ENCODE measurements at places on chromosomes 1 and 21.

DNA sequence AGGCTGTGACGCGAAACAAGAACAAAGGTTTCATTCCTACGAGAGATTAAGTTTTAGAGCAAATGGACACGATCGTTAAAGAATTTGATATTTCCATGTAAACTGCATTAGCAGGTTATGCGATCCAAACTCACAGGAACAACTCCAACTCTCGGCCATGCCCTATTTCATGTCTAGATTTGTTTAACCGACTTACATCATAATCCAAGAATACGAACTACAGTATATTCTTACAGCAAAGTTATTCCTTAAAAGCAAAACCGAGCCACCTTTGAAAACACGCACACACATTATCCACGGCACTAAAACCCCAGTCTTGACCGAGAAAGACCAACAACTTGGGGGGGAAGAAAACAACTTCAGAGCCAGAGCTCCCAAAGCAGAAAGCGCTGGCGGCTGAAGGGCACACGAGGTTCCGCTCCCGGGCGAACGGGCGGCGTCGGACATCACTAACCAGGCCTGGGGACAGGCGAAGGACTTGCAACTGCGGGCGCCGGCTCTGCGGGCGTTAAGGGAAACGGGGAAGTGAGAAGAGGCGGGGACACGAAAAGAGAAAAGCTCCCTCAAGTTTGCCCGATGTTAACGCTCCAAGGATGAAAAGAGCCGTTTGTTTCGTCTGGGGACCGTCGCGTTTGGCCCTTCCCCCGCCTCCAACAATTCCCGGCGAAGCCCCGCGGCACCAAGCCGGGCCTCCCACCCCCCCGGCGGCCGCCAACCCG, 690 bp downstream of the B3GALNT2 start:
- DNase-seq = no peak

DNA sequence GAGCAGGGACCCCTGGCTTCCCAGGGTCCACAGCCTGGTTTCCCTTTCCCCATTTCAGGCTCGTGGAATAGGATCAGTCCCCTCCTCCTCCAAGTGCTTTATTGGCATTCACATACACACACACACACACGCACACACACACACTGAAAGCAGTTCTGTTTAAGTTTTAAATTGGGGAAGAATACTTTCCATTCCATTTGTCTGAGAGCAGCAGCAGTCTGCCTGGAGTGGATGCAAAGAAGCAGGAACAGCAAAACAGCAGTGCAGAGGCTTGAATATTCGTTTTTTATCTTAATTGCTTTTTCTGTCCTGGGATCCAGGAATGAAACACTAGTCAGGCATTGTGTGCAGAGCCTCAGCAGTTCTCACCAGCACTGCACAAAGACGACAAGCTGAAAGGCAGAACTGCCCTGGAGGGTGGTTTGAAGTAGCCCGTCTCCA, 7.1 kb downstream of the CYB561D1 start:
- no peak for DNase-seq

DNA sequence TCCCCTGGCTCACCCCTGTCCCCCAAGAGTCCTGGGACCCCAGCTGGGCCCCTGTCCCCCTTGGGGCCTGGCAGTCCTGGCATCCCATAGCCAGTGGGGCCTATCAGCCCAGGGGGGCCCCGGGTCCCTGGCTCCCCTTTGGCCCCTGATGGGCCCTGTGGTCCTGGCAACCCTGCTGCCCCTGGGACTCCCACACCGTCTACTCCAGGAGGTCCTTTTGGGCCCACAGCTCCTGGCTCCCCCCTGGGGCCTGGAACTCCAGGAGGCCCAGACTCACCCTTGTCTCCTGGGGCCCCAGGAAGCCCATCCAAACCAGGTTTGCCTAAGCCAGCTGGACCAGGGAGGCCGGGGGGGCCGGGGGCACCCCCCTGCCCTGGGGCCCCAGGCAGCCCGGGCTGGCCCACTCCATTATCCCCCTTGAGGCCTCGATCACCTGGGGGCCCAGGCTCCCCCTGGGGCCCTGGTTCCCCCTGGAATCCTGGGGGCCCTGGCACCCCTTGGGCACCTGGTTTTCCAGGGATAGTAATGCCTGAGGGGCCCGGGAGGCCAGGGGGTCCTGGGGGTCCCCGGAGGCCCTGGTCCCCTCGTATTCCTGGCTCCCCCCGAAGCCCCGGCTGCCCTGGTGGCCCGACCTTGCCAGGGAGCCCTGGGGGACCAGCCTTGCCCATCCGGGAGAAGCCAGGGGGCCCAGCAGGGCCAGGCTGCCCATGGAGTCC, 10.1 kb downstream of the ADPRS start:
- no peak for DNase-seq

GRCh38 chr1:29964718-29965533, 728.6 kb downstream of the PTPRU start:
- DNase-seq = no peak

- no peak for DNase-seq
Observed at GRCh38 chr1:111789666-111790316, 34.1 kb downstream of the DDX20 start.

- no peak for DNase-seq
Observed at GRCh38 chr1:79005945-79006344, 585 bp downstream of the ADGRL4 start.

DNA sequence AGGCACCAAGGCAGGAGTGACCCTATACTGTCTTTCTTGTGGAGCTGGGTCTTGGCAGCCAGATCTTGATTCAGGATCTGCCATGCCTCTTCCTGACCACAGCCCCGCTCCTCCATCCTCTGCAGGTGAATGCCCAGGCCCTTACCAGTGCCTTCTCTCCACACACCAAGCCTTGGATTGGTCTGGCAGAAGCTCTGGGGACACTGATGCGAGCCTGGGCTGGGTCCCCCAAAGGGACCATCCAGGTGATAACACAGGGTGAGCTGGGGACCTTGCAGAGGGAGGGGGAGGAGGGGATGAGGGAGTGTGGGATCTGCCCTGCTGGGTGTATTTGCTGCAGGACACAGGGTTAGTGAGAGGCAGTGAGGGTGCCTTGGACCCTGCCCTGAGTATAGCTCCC, 28.4 kb downstream of the HMGCS2 start:
- no peak for DNase-seq

DNA sequence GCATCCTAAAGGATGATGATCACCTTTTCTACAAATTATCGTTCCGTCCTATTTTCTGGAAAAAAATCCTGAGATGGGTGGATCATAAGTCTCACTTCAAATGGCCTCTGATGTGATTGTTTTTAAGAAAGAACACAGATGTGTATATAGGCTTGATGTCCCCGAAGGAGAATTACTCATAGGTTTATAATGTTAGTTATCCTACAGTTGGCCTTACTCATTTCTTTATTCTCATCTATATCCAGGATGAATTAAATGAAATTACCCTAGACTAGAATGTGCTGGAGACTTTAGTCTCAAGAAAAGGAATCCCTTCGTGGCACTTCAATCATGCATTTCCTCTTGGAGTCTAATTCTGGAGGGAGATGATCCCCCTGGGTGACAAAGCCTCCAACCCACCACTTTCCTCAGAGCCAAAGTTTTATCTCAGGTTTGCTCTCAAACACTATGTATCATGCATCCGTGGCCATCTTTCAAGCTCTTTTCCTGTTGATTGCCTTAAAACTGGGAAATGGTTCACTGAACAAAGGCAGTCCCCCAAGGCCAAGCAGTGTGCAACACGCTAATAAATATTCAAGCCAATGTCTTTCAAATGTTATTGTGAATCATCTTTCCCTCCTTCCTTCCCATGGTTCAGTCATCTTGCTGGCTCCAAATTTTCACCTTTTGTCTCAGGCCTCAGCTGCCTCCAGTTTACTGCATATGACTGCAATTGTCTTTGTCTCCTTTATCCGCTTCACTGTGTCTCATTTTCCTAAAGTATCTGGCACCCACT, 32.5 kb upstream of the SMYD2 start:
- DNase-seq = no peak

GRCh38 chr21:26751305-26751704, 93.9 kb downstream of the ADAMTS1 start:
- DNase-seq = no peak

GRCh38 chr1:226678251-226678650, 60.8 kb downstream of the ITPKB start:
- DNase-seq = no peak

- no peak for DNase-seq
Observed at GRCh38 chr1:18145851-18146618, 38.4 kb downstream of the IGSF21 start.

- DNase-seq = no peak
Observed at GRCh38 chr1:235139315-235139714, 10.7 kb upstream of the TOMM20 start.

DNA sequence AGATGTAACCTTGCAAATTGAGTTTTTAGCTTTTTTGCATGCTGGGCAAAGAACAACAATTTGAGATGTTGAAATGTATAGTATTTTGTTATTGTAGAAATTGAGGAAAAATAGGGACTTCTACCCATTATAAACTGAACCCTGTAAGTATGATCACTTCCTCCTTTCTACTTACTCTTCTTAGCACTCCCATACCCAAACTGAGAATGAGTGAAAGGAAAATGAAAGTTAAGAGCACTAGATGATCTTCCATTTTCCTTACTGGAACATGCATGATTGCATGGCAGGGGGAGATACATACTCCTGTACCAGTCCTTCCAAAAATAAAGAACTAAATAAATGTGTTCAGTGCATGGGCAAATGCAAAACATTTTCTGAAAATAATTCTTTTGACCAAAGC, 107.4 kb upstream of the KIAA1614 start:
- DNase-seq = no peak

GRCh38 chr1:163271535-163271934, 50.2 kb upstream of the NUF2 start:
- DNase-seq = no peak

DNA sequence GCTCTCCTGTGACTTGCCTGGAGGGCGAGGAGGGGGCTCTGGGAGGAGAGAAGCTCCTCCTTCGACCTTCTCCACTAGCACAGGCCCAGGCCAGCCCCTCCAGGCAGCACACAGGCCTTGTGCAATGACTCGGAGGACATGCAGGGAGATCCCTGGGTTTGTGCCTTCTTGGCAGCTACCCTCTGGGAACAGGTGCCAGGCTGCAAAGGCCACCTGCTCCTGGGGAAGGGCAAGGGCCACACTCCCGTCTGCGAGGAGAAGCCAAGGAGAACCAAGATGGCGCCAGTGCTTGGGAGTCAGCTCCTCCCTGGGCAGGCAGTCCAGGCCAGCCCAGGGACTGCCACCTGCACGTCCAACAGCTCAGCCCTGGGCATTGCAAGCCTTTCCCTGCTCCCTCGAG, 15.3 kb downstream of the CASZ1 start:
- no peak for DNase-seq

- no peak for DNase-seq
Observed at GRCh38 chr1:8090241-8090702, 64.2 kb upstream of the ERRFI1 start.

GRCh38 chr21:16708101-16708835, 804.6 kb upstream of the CXADR start:
- no peak for DNase-seq

DNA sequence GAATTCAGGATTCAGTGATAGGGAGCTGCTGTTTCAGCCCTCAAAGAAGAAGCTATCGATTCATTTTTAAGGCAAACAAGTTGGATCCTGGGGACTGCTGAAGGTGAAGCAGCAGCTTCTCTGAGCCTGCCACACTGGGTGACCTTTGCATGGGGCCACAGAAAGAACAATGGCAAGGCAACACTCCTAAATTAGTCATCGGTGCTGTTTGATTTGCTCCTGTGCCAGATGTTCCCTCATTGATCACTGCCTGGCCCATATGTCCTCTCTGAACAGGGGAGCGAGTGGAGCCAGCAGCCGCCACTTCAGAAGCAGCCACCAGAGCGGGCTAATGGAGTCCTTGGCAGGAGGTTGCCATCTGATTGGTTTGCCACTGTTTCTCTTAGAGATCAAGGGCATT, 391.5 kb downstream of the NTNG1 start:
- DNase-seq = peak; percentile 86

DNA sequence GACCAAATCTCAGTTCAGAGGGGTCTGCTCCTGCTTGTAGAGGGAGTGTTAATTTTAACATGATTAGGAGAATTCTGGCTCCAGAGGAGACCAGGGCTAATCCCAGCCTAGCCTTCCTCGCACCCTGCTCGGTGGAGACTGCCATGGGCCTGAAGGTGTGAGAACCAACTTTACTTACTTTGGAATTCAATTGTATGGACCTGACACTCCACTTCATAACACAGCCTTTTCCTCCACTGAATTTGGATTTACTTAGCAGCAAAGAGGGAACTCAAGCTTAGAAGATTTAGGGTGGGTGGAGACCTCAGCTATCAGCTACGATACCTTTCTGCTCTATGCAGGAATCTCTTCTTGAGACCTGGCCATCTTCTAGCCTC, 11.5 kb downstream of the PLXNA2 start:
- no peak for DNase-seq

DNA sequence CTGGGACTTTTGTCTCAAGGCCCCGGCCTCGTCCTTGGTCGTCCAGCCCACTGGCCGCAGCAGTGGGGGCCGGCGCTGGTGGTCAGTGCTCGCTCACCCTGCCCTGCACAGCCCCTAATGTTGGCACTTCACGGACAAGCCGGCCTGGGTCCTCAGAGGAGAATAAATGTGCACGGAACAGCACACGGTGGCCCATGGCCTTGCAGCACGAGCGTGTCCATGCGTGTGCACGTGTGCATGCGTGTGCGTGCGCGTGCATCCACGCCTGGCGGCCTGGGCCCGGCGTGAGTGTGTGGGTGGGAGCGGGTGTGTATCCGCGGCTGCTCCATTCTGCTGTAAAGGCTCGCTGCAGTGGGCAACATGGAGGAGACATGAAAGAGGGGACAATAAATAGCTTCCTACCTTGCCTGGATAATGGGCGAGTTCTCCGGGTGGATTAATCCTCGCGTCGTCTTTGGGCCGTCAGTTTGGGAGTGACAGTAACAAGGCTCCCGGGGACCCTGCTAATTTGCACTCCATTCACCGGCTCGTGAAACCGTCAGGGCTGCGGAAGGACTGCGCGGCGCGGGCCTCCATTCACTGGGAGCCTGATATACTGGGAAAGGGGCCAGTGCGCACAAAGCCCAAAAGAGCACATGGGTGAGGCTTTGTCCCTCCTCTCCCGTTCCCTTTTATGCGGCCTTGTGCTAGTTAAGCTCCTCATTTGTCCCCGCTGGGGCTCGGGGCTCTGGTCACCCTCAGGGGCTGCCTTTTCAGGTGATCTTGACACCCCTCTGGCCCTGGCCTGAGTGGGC, 142.8 kb downstream of the PRDM16 start:
- no peak for DNase-seq

DNA sequence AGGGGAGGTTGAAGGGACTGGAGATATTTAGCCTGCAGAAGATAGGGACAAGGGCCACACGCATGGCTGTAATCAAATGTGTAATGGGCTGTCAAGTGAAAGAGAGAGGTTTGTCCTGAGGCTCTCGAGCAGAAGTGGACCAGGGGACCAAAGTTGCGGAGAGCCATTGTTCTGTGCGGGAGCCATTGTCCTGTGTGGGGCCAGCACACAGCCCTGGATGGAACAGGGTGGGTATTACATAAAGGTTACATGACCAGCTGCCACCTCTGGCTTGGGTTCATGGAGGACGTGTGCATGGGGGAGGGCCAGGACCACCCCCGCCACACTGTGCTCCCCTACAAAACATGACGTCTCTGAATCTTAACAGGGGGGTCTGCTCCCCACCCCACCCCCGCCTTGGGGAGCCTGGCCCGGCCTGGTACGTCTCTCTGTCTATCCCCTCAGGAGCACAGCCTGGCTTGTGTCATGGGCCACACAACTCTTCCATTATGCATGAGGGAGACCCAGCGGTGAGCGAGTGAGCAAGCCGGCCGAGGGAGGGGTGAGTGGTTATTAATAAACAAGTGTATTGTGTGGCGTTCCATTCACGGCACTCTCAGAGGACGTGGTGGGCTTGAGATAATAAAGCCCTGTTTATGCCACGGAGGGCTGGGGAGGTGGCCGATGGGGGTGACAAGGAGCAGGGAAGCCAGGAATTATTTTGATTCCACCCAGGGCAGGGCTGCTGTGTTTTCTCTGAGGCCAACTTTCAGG, at the start of gene NFASC:
Gene NFASC, plus strand, starts transcription at position 703 of the 753 bp plus-strand sequence. CDS start 73,454 bp downstream, outside the sequence.
- no peak for DNase-seq

All from SHP77 (cell line).